ENCODE measurements at places on chromosomes 4 and X. TPM values are rescaled to one million over a fixed set of nuclear protein-coding genes. Genes with fewer than 3 reads are reported as not detected.

- no peak for DNase-seq
These were observed 56.5 kb downstream of the CPZ start for GRCh38 chr4:8648816-8649630.

DNA sequence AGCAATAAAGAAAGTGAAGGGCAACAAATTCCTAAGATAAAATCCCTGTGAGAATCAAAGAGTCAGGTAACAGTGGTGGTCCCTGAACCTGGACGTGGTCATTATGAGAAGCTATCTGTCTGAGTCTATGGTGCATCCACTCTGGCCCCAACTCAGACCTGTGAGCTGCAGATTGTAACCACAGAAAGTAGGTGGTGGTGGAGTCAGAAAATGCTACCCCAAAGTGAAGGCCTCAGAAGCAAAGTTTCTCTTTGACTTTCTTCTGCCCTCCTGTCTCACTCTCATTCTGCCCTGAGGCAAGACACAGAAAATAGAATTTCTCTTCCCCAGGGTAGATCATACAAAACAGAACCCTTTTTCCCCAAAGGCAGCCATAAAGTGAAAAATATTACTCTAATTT is 84.1 kb upstream of the NEIL3 start:
- no peak for DNase-seq

DNA sequence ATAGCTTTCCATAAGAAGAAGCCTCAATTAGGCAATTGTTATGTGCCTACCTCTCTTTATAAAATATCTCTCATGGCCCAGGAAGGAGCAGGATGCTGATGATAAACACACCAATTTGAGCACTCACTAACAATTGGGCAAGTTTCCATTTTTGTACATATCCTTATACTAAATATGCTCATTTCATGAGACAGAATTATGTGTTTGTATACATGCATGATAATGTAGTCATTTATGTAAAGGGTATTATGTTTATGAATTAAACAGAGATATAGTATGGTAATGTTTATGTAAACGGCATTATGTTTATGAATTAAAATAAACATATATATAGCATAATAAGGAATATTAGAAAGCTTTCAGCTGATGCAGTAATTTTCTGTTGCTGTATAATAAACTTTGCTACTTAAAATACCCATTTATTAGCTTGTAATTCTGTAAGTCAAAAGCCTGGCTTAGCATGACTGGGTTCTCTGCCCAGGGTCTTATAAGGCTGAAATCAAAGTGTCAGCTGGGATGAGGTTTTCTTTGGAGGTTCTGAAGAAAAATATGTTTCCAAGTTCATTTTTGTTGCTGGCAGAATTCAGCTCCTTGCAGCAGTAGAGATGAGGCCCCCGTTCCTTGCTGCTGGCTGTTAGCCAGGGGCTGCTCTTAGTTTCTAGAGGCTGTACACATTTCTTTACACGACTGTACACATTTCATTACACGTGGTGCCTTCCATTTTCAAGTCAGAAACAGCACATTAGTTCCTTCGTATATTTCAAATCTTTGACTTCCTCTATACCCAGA is 89.0 kb downstream of the GLRA2 start:
- no peak for DNase-seq

- no peak for DNase-seq
These were observed 10.5 kb downstream of the NKX3-2 start for GRCh38 chr4:13533670-13534343.

GRCh38 chr4:92305148-92305877 is 1.5 kb downstream of the GRID2 start:
- DNase-seq: no peak

- DNase-seq: no peak
These were observed 2.1 kb downstream of the CCDC120 start for GRCh38 chrX:49060914-49061313.

DNA sequence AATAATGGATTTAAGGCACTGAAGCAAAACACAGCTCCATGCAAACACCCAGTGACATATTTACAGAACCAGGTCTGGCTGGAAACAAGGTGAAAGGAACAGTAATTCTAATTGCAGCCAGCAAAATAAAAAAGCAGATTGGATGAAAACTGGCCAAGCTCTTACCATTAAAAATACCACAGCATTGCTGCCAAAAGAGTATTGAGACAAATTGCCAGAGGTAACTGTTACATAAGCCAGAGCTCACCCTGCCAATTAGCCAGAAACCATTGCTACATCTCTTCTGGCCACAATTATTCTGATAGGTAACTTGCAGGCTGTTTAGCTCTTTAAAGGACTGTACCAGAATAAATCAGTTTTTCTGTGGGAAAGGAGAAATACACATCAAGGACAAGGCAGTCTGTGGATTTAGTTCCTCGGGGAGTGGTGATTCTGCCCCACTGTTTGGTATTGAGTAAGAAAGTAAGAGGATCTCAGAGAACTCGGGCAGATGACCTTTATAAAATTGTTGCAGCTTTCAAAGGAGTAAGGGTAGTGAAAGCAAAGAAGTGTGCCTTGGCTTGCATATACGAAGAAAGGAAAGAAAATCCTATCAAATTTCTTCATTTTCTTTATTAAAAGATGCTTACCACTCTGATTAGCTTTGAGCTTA is 369.5 kb downstream of the PPP3CA start:
- no peak for DNase-seq

DNA sequence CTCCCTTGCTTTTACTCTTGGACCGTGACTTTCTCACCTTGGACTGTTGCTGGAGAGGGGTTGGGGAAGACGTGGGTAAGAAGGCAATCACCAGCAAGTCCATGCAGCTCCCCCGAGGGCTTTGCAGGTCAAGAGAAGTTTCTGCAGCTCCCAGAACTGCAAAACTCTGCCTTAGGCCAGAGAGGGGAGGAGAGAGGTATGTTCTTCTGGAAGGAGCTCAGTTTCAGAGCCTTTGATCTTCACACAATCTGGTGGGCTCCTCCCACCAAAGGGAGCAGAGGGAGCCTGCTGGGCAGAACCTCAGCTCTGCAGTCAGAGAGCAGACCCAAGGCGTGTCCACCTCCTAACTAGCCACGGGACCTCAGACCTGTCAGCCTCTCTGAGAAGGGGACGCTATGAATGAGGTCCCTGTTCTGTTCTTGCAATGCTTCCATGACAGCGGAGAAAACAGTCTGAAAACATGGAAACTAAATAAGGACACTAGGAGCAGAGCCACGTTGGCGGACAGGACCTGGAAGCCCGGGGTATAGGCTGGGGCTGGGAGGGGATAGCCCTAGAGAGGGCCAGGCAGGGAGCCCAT is 92.8 kb downstream of the EVC2 start:
- DNase-seq: no peak

GRCh38 chrX:54049801-54050200 is 5.5 kb upstream of the PHF8 start:
- no peak for DNase-seq

- DNase-seq: no peak
These were observed 16.2 kb downstream of the GPAT3 start for GRCh38 chr4:83552083-83552482.

DNA sequence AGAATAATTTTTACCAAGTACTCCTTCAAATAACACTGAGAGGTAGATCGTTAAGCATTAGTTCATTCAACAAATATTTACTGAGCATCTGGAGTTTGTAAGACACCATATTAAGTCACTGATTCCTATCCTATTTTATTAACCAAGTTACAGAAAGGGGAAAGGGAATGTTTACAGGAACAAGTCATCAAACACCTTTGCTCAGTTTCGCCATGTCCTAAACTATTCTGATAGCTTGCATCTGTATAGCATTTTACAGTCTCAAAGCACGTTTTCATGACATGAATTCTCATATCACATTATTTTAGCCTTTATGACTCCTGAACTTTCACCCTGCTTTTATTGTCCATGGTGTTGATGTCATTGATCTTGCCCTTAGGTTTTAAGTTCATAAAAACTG is 89.2 kb downstream of the AREG start:
- no peak for DNase-seq

GRCh38 chr4:8916351-8916885 is 44.8 kb upstream of the HMX1 start:
- no peak for DNase-seq

GRCh38 chr4:7814451-7814850 is 125.2 kb downstream of the AFAP1 start:
- DNase-seq: no peak

DNA sequence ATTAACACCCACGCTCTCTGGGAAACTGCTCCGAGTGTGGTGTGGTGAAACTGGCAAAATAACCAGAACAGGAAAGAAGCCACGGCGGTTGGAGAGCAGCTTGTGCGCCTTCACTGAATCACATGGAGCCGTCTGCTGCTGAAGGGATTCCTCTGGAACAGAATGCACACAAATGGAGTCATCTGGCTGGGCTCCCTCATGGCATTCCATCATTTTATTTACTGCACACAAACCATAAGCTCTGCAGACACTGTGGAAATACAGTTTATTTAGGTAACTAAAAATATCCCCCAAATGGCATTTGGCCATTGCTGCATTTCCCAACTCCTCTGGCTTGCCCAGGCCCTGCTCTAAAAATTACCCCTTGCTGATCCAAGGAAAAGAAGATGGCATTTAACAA is 187.0 kb upstream of the S100G start:
- DNase-seq: no peak

GRCh38 chr4:38173935-38174518 is 213.8 kb downstream of the PTTG2 start:
- DNase-seq: no peak

GRCh38 chrX:17842769-17843525 is 18.2 kb downstream of the RAI2 start:
- DNase-seq: no peak

GRCh38 chr4:165537028-165537648 is 158.3 kb downstream of the CPE start:
- no peak for DNase-seq

GRCh38 chr4:8431553-8431952 is 9.0 kb downstream of the ACOX3 start:
- DNase-seq: no peak

DNA sequence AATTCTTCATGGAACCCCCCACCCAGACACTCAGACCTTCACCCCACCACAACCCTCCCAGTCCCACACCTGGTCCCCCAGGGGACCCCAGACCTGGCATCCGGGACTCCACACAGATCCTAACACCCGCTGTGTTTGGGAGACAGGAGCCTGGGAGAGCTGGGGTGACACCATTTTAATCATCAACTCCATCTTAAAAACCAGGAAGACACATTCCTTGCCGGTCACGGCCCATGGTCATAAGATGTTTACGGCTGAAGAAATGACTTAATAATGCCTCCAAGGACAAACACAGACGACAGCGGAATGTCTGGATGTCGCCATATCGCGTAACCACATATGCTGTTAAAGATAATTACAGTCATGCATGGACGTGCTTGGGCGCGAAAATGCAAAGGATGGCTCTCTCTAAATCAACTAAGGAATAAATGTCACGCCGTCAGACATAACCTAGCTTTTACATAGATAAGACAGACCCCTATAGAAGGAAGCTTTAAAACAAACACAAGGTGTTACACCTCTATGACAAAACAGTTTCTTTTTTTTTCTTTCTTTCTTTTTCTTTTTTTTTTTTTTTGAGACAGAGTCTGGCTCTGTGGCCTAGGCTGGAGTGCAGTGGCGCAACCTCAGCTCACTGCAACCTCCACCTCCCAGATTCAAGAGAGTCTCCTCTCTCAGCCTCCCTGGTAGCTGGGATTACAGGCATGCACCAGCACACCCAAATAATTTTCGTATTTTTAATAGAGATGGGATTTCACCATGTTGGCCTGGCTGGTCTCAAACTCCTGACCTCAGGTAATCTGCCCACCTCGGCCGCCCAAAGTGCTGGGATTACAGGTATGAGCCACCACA is 2.1 kb upstream of the DHRSX start:
- no peak for DNase-seq

DNA sequence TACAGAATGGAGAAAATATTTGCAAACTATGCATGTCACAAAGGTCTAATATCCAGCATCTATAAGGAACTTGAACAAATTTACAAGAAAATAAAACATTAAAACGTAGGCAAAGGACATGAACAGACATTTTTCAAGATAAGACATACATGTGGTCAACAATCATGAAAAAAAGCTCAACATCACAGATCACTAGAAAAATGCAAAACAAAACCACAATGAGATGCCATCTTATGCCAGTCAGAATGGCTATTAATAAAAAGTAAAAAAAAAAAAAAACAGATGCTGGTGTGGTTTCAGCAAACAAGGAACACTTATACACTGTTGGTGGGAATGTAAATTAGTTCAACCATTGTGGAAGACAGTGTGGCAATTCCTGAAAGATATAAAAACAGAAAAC is 75.8 kb upstream of the IL13RA2 start:
- no peak for DNase-seq

DNA sequence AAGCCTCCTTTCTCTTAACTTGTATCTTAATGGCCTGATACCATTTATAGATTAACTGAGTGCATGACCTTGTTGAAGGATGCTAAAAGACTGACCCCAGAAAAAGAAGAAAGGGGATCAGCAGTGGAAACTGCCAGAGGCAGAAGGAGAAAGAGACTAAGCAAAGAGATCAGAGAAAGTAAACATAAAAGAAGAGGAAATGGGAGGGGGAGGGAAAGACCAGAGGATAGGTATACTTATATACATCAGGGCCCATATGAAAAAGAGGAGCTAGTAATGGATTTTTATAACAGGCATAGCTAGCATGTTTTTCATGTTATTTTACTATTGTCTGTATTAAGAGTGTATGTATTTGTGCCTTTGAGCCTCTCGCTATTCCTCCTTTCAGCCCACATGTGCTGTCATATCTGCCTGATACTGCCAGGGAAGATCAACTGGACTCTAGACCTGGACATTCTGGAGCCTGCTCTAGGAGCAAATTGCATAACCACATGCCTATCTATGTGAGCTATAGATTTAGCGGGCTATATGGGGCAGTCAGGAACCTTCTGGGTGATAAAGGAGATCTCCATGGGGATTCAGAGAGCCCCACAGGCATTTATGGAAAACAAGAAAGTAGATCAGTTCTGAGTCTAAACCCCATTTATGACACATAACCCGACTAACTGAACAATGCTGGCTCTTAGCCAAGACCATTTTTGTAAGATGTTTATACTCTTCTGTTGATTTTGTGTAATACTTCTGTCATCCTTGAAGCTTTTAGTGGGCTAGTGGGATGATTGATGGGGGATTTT is 13.4 kb upstream of the SNX12 start:
- peak; percentile 11 for DNase-seq

The BEX1 gene
- total RNA-seq: 0.20 TPM

The MPP1 gene
- total RNA-seq: 31.2 TPM

The ERCC6L gene
- 4.7 TPM for total RNA-seq

The XAGE1A gene
- total RNA-seq: not detected

The NPFFR2 gene
- total RNA-seq: not detected

The TEX13C gene
- total RNA-seq: not detected

The DTHD1 gene
- not detected for total RNA-seq

The LDB2 gene
- 150 TPM for total RNA-seq
